ENCODE measurements at places on chromosomes 4 and X.
A peak's percentile ranks its signal among the peaks of the same experiment; 100 is the strongest.

- DNase-seq, result no peak
Measured at GRCh38 chr4:73735231-73735630, 5.1 kb upstream of the CXCL8 start.

DNA sequence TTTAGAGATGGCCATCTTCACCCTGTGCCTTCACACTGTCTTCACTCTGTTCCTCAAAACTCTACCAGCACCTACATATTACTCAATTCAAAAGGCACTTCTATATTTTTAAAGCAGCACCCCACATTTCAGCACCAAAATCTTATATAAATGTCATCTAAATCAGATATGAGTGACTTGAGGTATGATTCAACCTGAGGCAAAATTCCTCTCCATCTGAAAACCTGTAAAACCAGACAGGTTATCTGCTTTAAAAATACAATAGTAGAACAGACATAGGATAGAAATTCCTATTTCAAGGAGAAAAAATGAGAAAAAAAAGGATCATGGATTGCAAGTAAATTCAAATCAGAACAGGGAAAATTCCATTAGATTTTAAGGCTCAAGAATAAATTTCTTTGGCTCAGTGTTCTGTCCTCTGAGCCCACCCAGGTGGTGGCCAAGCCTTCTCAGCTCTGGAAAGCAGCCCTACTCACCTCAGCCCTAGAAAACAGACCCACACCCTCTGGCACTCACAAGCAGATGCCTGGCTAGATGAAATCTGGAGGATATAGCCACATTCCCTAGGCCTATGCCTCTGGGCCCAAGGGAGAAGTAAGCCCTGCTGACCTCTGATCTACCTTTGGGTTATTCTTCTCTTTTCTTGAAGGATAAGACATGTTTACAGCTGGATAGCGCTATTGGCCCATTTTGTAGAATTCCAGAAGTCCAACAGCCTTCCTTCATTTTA lies 240.4 kb upstream of the ZCCHC13 start:
- DNase-seq, result no peak

DNA sequence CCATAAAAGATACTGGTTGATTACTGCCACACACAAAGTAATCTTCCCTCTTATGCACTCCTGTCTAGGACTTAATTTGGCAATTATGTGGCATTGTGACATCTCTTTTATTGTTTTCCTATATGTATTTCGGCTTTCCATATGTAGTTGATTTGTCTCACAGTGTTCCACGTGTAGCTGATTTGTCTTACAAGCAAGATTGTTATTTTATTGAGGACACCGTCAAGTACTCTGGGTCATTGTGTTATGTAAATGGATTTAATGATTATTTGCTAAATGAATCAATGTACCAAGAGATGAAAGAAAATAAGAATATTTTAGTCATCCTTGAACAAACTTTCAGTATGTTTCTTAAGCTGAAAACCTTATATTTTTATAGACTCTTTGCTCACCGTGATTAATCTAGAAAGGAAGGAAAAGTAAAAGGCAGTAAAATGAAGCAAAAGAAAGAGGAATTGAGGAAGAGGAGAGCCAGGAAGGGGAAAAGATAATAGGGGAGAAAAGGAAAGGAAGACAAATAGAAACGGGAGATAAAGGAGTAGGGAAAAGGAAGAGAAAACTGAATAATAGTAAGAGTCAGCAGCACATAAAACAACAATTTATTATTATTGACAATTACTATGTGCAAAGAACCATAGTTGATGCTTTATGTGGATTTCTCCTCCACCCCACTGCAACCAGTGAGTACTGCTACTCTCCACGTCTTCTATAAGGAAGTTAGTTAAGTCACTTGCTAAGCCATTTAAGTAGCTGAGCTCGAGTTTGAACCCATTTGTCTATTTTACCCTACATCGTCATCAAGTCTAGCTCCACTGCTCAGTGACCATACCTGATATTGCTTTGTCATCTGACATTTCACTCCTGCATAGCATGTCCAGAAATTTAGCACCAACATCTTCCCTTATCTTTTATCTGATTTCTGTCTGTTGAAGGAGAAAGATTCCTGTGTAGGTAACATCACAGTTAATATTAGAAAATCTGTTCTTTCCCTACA lies 336.5 kb downstream of the BMPR1B start:
- DNase-seq, result no peak

- DNase-seq, result peak; percentile 80
Measured at GRCh38 chrX:73562984-73563737, at the start of gene CHIC1. Gene CHIC1 (plus strand): TSS chrX:73563197. CDS start chrX:73563285, 88 bp downstream.

DNA sequence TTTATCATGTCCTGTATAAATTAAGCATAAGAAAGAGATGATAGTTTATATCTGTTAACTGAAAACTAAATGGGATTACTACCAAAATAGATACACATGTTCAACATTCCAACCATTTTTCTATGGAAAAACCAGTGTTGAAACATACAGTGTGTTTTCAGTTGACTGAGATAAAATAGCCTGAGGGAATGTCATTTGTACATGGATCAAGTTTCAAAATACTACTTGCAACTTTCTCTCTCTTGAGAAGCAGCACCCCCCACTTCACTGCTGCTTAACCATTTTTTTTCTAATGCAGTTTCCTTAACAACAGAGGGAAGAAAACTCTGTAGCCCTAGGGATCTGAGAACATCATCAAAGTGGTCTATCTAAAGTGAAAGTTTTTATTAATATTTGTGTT lies 70.8 kb downstream of the NPNT start:
- DNase-seq, result no peak

DNA sequence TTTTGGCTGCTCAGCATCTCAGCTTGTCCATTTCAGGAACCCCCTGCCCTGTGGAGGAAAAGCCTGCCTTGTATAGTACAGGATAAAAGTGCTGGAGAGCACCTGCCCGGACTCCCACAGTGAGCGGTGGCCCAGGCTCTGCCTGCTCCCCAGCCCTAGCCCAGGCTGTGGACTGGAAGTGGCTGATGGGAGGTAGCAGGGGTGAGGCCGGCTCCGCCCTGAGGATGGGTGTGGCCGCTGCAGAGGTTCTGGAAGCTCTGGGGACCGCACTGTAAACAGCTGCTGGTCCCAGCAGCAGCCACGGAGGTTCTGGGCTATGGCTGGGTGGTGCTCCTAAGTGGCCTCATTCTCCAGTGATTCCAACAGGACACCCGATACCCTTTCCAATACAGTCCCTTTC lies 56.6 kb upstream of the HELT start:
- no peak for DNase-seq

GRCh38 chr4:156945532-156945931 lies 26.1 kb downstream of the PDGFC start:
- no peak for DNase-seq

DNA sequence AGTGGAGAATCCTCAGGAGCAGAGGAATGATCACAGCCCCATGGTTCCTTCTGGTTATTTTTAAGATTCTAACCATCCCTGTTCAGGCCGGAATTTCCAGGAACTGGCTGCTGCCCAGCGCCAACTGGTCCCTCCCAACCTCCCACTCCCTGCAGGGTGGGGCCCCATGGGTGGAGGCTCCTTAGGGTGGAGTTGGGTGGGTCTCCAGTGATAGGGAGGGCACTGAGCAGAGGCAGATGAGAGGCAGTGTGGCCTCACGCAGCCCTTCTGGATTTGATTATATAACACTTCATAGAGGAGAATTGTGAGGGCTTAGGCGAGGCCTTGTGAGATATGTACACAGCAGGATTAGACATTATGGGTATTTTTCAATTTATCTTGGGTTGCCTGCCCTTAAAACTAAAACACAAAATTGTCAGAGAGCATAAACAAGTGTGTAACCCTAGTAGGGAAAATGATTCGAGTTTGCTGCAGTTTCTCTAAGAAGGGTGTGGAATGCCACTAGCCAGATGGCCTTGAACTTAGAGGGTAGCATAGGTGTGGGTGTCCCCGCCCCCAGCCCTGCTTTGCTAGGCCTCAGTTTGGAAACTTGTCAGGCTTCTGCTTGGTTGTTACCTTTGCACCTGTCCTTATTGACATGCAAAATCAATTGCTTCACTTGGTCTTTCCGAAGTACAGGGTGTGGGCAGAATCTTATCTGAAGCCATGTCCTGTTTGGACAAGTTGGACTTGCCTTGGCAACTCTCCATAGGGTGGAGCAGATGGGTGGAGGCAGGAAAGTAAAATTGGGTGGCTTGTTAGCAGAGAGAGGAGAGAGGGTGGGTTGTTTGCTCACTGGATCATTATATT lies 9.4 kb downstream of the KLF3 start:
- no peak for DNase-seq

- no peak for DNase-seq
Measured at GRCh38 chr4:1794809-1795298, 1.8 kb downstream of the FGFR3 start.

DNA sequence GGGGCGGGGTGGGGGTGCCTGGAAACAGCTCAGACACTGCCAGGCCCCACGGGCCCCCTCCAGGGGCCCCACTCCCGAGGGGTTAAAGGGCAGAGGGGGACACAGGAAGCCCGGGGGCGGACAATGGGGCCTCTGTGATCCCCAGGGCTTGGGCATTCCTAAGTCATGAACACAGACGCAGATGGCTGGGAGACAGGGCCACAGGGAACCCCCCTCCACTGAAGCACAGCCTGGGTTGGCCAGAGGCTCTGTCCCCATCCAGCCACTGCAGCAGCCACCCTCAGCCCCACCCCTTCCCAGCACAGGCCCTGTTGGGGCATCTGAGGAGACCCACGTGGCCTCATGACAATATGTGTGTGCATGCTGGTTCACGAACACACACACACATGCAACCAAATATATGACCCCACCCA lies 3.9 kb downstream of the L1CAM start:
- no peak for DNase-seq

GRCh38 chr4:159298502-159298901 lies 195.6 kb downstream of the RAPGEF2 start:
- DNase-seq, result no peak

GRCh38 chr4:155530857-155531256 lies 135.8 kb upstream of the GUCY1A1 start:
- DNase-seq, result no peak

GRCh38 chr4:1787411-1788077 lies 5.5 kb upstream of the FGFR3 start:
- DNase-seq, result no peak

DNA sequence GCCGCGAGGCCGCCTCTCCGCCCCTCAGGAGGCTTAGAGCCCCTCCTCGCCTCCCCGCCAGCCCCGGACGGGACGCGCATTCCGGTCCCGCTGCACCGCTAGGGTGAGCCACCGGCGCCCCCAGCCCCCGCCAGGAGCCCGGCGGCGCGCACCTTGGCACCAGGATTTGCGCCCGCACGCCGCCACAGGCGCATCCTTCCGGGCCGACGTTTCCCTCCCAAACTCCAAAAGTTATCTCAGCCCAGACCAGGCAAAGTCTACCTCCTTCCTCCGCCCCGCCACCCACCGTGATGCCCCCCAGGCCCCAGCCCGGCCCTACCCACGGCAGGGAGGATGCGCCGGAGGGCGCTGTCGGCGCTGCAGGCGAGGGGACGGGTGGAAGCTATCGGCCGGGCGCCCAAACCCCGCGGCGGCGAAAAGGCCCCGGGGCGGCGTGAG lies 538 bp downstream of the SCML2 start:
- DNase-seq, result peak; percentile 7

- no peak for DNase-seq
Measured at GRCh38 chrX:13472975-13473374, 96.4 kb upstream of the EGFL6 start.

DNA sequence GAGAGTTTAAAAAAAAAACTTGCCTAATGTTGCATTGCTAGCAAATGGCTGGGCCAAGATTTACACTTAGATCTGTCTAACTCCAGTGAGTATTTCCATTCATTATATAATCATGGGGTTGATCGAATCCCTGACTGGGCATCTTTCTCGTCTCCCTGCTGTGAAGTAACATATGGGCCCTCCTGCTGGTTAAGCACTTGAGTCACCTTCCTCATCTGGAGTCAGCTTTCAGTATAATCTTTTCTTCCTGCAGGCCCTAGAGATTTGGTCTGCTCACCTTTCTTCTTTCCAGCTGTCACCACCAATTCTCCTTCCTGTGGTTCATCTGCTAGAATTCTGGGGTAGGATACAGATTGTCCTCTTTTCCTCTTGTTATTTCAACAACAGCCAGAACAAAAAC lies 41.6 kb downstream of the TIGD2 start:
- no peak for DNase-seq

DNA sequence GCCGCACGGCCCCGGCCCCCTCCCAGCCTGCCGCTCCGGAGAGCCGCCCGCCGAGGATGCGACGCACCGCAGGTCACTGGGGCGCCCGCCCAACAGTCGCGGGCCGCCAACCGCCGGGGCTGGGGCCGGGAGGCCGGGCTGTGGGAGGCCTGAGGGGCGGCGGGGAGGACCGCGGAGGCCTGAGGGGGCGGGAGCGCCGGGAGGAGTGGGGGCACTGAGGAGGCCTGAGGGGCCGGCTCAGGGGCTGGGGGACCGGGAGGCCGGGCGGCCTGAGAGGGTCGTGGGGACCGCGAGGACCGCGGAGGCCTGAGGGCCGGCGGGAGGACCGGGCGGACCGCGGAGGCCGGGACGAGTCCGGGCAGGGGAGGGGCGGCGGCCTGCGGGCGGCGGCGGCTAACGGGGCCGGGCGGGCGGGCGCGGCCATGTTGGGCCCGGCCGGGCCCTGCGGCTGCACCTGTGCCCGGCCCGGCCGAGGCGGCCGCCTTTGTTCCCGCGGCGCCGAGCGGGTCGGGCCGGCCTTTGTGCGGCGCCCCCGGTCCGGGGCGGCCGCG lies 353 bp downstream of the NSD2 start:
- DNase-seq, result no peak

DNA sequence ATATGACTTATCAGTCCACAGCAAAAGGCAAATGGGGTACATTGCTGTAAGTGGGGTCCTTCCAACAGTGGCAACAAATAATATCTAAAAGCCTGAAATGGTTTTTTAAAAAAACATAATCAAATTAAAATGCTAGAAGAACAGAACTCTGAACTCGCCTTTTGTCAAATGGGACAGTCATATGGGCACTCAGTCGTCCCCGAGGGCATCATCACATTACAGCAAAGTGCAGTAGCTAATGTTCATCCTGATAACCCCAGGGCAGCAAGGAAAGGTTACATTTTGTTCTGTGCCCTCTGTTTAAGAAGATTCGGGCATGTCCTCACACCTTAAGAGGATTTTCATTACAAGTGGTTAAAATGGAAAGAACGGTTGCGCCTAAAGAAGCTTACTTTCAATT lies 997.9 kb upstream of the TENM3 start:
- no peak for DNase-seq

DNA sequence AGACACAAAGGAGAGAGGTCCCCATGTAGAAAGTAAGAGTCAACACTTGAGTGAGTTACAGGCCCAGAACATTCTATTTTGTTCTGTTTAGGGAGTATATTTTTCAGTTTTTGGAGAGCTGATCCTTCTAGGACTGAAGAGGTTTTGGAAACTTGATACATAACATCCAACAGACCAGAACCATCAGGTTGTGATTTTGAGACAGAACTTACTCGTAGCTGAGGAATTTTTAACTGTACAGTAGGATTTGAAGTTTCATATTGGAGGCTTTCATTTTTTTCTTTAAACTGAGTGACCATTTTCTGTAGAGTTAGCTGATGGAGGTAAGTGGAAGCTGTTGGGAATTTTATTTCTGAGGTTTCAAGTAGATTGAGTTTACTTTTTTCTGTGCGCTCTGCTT lies 73.3 kb downstream of the NCAPG start:
- DNase-seq, result no peak

Measured in CD4-positive, alpha-beta T cell treated with Interleukin-1 beta for 1 hour (primary cell).